Anterior cingulate cortex (tissue), 58 donors: ENCODE measurements at places on chromosomes 13 and 19.
A peak's percentile ranks its signal among the peaks of the same experiment; 100 is the strongest.

GRCh38 chr13:110276553-110276950, 30.4 kb downstream of the COL4A1 start:
- DNase-seq: no peak

DNA sequence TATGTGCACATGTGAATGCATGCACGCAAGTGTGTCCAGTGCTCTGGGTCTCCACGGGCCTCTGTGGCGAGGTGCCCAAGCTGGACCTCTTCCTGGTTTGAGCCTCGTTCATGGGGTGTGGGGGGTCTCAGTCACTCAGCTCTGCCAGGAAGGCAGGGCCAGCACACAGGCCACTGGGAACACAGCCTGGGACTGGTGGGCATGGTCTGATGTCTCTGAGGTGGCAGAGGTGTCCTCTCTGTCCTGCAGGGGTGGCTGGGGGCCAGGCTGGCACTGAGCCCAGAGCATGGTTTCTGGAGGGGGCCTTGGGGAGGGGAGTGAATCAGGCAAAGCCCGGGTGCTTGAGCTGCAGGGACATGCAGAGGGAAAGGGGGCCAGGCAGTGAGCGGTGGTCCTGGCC, 9.4 kb downstream of the LRP3 start:
- DNase-seq: no peak

- no peak for DNase-seq
Measured at GRCh38 chr13:51525567-51526167, 58.6 kb upstream of the WDFY2 start.

GRCh38 chr13:113083022-113083373, 22.6 kb upstream of the F7 start:
- no peak for DNase-seq

DNA sequence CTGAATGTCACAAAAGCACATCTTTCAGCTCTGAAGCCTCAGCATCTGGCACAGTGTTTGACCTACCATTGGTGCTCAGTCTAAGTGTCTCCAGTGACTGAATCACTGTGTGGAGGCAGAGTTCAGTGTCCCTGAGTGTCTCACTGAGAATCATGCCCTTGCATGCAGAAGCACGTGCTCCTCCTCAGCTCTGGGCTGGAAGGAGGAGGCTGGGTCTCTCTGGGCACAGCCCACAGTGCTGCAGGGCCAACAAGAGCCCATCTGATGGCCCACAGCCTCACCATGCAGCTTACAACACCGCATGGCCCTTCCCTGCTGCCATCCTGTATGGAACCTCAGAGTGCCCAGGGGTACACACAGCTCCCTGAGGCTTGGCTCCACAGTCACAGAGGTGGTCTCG, 86.1 kb downstream of the TEX26 start:
- DNase-seq: no peak

- no peak for DNase-seq
Measured at GRCh38 chr13:102261809-102262208, 140.0 kb downstream of the FGF14 start.

DNA sequence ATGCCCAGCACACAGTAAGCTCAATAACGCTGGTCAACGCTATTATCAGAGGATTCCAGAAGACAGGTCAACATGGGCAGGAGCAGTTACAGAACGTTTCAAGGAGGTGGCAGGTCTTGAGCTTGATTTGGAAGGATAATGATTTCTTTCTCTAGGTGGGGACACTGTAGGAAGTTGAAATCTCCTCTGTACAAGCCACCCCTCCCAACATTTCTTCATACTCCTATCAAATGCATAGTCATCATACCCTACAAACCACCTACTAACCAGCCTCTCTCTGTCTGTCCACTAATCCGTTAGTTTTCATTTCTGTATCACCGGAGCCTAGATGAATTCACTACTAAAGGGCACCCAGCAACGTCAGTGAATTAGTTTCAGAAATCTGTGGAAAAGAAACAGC, 1.3 kb downstream of the ATP7B start:
- no peak for DNase-seq

DNA sequence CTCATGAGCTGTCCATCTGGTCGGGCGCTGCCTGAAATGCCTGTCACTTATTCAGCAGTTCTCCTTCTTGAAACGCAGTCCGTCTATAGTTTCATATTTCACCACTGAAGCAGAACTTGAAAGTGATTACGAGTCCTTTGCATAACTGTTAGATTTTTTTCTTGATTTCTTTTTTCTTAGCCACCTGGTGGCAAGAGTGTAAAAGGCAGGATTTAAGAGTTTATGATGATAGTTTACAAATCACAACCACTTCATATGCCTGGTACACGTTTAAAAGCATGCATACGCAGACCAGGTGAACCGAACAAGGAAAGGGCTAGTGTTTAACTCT, 45.8 kb downstream of the GGACT start:
- DNase-seq: no peak

GRCh38 chr19:49849433-49850220, 1.3 kb upstream of the PTOV1 start:
- DNase-seq: no peak

- DNase-seq: no peak
Measured at GRCh38 chr13:112605531-112605990, 17.6 kb upstream of the TUBGCP3 start.

GRCh38 chr19:23516266-23516665, 121.0 kb upstream of the ZNF91 start:
- DNase-seq: no peak

GRCh38 chr13:109383683-109384082, 402.7 kb downstream of the IRS2 start:
- DNase-seq: no peak

GRCh38 chr13:74819549-74819948, 662.4 kb downstream of the TBC1D4 start:
- no peak for DNase-seq

DNA sequence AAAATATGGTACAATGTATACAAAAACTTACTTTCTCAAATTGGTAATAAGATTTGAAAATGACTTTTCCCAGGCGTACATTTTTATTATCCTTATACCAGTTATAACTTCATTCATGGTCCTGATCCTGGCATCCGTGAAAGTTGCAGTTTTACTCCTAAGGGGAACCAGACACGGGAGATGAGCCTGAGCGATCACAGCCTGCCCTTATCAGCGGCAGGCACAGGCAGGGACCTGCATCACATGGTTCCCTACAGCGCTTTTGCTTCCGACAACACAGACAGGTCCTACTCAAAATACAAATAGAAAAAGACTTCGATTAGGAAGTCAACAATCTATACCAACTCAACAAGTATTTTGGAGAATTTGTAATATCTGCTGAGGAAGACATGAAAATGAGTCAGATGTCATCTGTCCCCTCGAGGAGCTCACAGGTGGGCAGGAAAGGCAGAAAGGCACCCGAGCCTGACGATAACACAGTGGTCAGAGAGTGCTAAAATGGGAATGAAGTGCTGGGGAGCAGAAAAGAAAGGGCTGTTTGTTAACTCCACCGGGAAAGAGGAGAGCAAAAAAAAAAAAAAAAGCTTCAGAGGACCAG, 93.4 kb downstream of the ABCC4 start:
- no peak for DNase-seq

- DNase-seq: no peak
Measured at GRCh38 chr19:29277102-29277501, 64.2 kb upstream of the UQCRFS1 start.

GRCh38 chr13:71291842-71292146, 575.2 kb downstream of the DACH1 start:
- no peak for DNase-seq

DNA sequence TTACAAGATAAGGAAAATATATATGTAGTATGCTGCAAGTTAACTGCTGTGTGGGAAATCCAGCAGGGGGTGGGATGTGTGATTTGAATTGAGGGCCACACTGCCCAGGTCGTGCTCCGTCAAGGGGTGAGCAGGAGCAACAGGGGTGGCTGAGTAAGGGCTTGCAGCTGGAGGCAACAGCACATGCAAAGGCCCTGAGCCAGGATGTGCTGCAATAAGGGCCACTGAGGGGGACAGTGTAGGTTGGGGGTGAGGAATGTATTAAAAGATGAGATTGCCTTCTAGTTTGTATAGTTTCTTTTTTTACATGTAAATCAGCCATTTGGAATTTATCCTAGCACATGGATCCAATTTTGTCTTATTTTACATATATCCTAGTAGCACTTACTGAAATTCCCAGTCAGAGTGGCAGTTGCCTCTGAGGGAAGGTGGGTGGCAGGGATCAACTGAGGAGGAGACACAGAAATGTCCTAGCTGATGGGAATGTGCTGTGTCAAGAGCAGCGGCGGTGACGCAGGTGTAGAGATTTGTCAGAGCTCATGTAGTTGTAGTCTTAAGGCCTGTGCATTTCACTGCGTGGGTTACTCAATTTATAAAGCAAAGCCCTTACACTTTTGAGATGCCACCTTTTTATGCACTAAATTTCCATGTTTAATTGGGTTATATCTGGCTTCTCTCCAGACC, 5.4 kb upstream of the RBM42 start:
- DNase-seq: no peak

GRCh38 chr19:16449330-16449961, 22.3 kb downstream of the EPS15L1 start:
- DNase-seq: no peak

DNA sequence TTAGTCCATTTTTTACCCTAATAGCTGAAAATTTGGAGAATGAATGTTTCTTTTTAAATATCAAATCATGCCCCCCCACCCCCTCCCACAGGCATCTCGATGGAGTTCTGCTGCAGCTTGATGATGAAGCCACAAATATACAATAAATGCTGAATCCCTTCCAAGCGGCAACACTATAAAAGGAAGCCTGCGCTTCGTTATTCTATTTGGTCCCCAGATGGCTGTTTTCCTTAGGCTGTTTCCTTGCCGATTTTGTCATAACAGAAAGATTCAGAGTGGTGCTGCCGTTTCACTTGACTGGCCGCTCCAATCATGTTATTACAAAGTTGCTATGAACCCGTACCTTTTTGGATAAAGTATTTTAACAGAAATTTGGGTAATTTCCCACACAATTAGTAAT, 79.5 kb downstream of the MYO16 start:
- no peak for DNase-seq

GRCh38 chr13:100650326-100650725, 24.3 kb downstream of the TMTC4 start:
- peak; percentile 85 for DNase-seq

DNA sequence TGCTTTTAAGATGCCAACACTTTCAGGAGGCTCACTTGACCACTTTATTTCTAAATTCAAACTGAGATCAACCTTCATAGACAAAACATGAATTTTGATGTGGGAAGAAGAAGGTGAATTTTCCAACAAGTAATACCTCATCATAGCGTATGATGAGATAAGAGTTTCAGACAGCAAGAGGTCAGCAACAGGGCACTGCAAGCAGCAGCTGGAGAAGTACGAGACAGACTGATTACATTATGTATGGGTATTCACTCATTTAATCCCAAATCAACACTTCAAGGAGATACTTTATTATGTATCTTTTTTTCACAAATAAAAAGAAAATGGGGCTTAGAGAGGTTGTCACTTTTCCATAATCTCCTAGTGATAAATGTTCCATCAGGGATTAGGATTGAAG, 389.8 kb downstream of the TBC1D4 start:
- no peak for DNase-seq

- no peak for DNase-seq
Measured at GRCh38 chr19:14203177-14203576, 2.8 kb downstream of the ADGRL1 start.

GRCh38 chr19:53878776-53879139, 3.2 kb upstream of the PRKCG start:
- no peak for DNase-seq

DNA sequence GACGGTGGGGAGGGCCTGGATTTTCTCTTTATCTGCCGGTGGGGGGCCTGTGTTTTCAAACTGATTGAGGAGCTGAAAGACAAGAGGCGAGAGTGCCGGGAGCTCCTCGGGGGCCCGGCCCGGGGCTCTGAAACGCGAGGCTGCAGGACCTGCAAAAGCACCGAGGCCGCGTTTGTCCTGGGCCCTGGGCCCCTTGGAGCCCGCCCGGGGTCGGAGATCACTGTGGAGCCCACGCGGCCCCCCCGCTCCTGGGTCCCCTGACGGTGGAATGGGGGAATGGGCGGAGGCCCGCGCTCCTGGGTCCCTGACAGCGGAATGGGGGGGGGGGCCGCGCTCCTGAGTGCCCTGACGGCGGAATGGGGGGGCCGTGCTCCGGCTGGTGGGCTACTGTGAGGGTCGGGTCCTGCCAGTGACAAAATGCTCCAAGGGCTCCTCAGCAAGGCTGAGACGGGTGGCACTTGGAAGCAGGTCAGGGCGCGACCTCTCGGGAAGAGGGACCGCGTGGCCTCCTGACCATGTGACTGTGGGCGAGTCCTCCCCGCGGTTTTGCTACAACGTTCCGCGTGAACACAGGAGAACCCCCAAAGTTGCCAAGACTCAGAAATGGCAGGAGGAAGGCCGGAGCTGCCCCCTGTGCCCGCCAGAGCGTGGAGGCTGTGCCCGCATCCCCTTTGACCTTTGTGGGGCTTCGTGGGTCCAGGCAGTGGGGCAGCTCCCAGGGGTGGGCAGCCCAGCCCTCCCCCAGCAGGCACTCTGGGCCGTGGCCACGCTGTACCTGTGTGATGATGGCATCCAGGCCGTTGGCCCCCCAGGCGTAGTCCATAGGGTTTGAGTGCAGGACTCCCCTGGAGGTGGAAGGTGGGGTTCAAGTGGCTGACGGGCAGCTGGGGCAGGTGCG, 9.5 kb downstream of the FGF22 start:
- DNase-seq: no peak

- no peak for DNase-seq
Measured at GRCh38 chr13:97986835-97987234, 33.4 kb downstream of the IPO5 start.

GRCh38 chr19:47315125-47315821, 5.6 kb downstream of the C5AR1 start:
- DNase-seq: no peak

DNA sequence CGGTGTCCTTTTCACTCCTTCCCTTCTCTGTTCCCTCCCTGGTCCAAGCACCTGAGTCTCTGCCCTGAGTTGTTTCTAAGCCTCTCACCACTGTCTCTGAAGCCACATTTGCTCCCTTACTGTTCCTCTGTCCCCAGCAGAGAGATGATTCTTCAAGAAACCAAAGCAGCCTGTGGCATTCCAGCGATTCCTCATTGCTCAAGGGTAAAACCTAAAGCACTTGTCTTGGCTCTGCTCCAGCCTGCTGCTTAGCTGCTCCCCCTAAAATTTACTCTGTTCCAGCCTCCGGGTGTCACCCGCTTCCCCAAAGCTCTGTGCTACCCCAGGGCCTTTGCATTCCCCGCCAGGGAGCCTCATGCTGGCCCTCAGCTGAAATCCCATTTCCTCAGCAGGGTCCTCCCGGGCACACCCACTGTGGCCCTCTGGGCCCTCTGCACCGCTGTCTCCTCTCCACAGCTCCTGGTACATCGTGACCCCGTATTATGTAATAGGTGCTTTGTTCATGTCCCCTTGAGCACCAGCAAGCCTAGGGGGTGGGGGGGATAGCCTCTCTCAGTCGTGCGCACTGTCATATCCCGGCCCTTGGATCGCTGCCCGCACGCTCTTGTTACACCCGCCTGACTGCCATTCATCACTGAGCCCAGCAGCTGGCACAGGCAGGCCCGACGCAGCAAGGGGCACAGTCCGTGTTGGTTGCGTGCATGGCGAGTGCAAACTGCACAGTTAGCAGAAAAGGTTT, 15.8 kb downstream of the TECR start:
- peak; percentile 84 for DNase-seq

- DNase-seq: no peak
Measured at GRCh38 chr13:107842562-107843180, 372.7 kb downstream of the LIG4 start.

- DNase-seq: no peak
Measured at GRCh38 chr13:46183018-46183946, 1.3 kb upstream of the LCP1 start.

- DNase-seq: no peak
Measured at GRCh38 chr19:36638862-36639510, 27.7 kb downstream of the ZNF461 start.
